ENCODE measurements at places on chromosomes 7 and 10.

DNA sequence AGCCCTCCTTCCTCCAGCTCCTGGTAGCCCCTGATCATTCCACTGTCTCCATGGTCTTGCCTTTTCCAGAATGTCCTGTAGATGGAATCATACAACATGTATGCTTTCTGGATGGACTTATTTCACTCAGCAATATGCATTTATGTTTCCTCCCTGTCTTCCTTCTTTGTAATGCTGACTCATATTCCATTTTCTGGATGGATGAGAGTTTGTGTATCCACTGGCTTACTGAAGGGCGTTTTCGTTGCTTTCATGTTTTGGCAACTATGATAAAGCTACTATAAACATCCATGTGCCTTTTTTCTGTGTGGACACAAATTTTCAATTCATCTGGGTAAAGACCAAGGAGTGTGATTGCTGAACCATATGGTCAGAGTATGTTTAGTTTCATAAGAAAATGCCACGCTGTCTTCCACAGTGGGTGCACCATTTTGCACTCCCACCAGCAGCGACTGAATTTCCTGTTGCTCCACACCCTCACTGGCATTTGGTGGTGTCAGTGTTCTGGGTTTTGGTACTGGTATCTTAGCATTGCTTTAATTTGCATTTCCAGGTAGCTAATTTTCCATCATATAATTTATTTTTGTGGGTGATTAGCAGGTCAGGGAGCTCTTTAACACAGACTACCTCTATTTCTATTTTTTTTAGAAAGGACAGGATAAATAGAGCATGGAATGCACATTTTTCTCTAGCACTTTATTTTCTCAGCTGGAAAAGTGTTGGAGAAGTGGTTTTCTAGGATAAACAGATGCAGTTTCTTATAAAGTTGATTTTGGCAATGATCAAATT lies 252.2 kb downstream of the WDR37 start:
- ATAC-seq, result no peak

- ATAC-seq, result no peak
Observed at GRCh38 chr7:104371216-104371979, 43.0 kb downstream of the LHFPL3 start.

DNA sequence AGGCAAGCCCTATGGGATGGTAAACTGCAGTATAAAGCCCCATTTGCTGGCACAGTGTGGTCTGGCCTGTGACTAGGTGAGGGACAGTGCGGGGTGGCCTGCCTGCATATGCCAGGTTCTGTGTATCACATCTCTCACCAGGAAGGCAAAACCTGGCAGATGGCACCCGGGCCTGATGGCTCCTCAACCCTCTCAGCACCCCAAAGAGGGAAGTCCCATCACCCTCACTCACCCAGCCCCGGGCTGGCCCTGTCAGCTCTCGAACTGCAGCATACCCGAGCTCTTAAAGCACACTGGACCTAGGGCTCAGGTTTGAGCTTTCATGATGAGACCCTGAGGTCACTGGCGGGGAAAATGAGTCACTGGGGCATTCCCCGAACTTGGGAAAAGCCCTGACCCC lies 130.5 kb downstream of the LHPP start:
- ATAC-seq, result peak; percentile 19

- no peak for ATAC-seq
Observed at GRCh38 chr10:97721871-97722780, 8.6 kb downstream of the MARVELD1 start.

- peak; percentile 69 for ATAC-seq
Observed at GRCh38 chr10:3043512-3044368, 23.6 kb upstream of the PFKP start.

- no peak for ATAC-seq
Observed at GRCh38 chr7:91880016-91880412, 488 bp downstream of the MTERF1 start.

- no peak for ATAC-seq
Observed at GRCh38 chr10:90862908-90863514, 5.2 kb upstream of the HTR7 start.

DNA sequence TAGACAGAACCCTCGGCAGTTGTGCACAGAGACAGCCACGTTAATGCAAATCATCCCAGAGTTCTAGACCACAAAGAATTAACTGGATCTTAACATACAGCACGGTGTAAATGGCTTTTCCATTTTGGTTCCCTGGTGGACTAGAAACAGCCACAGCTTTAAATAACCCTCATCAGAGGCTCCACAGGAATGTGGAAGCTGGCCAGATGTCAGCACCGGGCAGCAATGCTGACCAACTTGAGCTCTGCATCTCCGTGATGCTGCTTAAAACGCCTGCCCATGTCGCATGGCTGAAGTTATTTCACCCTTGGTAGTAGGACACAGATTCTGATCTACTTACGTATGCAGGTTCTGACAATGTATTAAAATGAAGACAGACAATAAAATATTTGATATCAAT lies 24.5 kb downstream of the RSU1 start:
- ATAC-seq, result no peak

GRCh38 chr10:16941870-16942269 lies 124.6 kb upstream of the RSU1 start:
- no peak for ATAC-seq

GRCh38 chr10:103715430-103715829 lies 139.9 kb downstream of the SH3PXD2A start:
- ATAC-seq, result no peak

DNA sequence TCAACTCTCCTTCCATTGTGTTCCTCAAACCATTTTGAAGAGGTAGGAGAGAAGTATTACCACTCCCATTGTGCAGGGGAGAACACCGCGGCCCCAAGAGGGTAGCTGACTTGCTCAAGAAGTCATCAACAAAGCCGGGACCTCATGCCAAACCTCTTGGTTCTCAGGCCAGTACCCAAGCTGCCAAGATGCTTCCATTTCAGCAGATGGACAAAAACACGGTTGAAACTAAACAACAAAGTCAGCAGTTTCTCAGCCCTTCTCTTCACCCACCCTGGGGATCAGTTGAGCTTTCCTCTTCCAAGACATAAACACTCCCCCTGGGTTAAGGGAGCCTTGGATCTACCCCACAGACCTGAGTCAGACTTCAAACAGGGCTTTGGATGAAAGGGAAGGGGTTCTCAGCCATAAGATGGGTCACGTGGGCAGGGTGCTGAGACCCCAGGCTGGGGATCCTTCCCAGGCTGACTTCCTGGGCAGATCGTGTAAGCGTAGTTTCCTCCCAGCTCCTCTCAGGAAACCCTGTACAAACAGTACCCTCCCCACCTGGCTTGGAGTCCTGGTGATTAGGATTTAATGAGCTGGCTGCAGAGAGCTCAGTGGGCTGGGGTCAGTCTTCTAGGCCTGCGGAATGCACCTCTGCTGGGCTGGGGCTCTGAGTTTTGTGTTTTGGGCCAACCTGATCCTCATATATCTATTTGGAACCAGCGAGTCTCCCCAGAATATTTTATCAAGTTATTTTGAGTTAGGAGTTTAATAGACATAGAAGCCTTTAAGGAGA lies 27.3 kb downstream of the EMX2 start:
- ATAC-seq, result no peak

DNA sequence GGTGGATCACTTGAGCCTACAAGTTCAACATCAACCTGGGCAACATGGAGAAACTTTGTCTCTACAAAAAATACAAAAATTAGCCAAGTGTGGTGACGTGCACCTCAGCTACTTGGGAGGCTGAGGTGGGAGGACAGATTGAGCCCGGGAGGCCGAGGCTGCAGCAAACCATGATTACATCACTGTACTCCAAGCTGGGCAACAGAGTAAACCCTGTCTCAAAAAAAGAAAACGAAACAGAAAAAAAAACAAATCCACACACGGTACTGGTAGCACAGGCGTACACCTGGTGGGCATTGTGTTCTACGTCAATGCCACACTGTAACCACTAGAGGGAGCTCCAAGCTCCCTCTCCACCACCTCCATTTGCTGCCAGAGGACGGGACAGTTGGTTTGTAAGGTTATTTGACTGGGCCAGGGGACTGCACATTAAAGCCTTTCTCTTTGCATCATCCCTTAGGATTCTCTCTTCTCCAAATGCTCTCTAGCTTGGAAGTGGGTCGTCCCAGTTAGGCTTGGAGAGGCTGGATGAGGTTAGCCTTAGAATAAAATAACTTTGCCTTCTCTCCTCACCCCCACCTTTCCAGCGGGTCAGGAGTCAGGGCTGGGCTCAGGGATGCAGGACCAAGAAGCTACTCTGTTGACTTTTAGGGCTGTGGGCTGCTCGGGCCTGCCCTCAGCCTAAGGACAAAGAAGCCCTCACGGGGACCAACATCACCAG lies 130.8 kb downstream of the SORBS1 start:
- ATAC-seq, result peak; percentile 83

- ATAC-seq, result peak; percentile 81
Observed at GRCh38 chr10:104255311-104255981, 754 bp downstream of the GSTO1 start.

DNA sequence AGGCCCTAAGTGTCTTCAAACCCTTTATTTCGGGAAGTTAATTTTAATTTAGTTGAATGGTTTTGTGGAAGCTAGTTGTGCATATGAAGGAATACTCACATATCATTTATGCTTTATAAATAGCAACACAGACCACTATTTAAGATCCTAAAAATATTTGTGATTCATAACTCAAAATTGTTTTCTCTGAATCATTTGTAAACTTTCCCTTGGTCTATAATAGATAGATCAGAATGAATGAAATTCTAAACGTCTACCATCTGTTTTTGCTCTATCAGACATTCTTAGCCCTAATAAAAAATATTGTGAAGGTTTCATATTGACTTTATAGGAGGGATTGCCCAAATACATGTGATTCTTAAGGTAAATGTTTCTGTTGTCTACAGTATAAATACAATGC lies 43.5 kb downstream of the LOXL4 start:
- no peak for ATAC-seq

GRCh38 chr10:16381083-16381482 lies 55.7 kb upstream of the PTER start:
- peak; percentile 11 for ATAC-seq

DNA sequence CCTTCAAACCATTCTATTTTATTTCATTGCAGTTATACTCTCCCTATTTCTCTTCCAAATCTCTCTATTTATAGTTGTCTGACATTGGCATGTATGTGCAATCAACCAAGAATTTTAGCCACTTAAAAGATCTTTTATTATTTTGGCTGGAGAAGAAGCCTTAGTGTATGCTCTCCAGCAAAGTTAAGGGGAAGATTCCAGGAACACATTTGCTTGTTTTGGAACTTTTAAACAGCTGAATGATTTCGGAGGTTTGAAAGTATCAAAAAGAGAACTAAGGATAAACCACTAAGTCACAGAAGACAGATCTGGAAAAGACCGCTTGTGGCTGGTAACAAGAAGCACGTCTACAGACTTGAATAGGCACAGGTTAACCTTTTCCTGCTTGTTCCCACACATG lies 182.2 kb upstream of the FZD1 start:
- no peak for ATAC-seq

DNA sequence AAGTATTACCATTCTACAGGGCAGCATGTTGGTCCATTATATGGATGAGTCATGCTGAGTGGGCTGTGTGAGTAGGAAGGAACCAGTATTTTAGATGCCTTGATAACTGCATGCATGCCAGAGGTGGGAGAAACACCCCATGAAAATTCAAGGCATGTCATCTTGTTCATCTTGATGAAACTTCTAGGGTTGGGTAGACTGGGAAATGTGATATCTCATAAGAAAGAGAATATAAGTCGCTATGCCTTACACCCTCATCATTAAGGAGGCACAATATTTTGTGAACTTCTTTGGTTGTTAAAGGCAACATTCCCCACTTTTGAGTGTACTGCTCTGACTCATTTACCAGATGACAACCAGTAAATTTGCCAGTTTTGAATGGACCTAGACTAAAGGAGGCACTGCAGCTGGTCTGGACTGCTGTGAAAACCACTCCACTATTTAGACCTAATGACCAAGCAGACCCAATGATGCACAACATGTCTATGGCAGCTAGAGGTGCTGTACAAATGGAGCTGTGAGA lies 48.0 kb downstream of the ZNF365 start:
- ATAC-seq, result no peak

GRCh38 chr7:5552123-5552522 lies 128.5 kb upstream of the TNRC18 start:
- no peak for ATAC-seq

DNA sequence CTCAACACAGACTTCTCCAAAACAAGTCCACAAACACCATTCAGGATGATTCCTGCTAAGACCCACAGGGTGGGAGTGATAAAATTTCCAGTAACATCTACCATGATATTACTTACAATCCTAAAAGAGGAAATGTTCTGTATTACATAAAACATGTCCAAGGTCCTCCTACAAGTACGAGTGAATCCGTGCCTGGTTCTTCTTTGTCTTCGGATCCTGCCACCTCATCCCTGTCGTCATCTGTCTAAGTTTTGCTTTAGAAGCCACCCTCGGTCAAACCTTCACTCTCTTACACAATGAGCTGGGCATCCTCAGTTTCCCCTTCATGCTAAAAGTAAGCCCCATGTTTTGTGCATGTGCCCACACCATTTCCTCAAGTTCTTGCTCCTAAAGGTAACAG lies 279.0 kb downstream of the KCNMA1 start:
- ATAC-seq, result no peak
